NCI-H1694 (cell line): ENCODE measurements at places on chromosomes 3 and 15.

- DNase-seq, result no peak
Observed at GRCh38 chr3:193714523-193715137, 121.6 kb downstream of the OPA1 start.

- DNase-seq, result no peak
Observed at GRCh38 chr15:51071578-51071977, 23.1 kb downstream of the TNFAIP8L3 start.

DNA sequence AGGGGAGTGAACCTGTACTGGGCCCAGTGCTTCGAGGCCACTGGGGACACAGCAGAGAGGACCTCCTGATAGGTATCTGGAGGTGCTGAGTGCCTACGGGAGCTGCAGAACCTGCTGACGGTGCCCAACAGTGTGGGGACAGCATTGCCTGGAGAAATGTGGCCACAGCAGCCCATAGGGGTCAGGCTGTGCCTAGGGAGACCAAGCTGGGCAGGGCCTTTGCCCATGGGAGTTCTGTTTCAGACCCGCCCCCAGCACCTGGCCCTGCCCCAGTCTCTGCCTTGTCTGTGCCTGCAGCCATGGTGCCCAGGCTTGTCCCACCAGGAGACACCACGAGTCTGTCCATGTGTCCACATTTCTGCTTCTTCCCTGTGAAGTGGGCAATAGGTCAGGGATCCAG lies 15.3 kb upstream of the RPL32 start:
- no peak for DNase-seq

- no peak for DNase-seq
Observed at GRCh38 chr3:141578202-141578973, 91.6 kb downstream of the RASA2 start.

DNA sequence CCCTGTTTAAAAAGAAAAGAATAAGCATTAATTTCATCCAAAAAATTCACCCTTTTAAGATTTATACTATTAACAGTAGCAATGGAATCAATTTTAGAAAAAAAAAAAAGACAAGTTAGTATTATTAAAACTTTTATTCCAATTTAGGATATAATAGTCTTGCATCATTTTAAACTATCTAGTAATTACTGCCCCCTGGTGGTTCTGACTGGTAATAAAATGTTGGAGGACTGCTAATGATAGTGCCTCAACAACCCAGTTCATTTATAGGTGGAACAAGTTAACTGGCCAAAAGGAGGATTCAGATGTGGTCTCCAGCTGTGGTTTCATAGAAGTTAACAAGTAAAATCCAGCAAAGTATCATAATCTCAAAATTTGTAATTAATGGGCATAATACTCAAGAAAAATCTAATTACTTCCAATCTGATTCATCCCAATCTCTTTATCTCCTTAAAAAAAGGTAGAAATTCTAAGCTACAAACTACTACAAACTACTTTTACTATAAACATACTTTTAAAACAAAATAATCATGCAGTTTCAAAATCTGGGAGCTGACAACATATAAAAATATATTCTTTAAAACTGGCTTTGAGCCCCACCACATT lies 30.7 kb upstream of the WDR49 start:
- DNase-seq, result peak; percentile 60

GRCh38 chr15:29860872-29861271 lies 38.6 kb upstream of the TJP1 start:
- DNase-seq, result no peak

DNA sequence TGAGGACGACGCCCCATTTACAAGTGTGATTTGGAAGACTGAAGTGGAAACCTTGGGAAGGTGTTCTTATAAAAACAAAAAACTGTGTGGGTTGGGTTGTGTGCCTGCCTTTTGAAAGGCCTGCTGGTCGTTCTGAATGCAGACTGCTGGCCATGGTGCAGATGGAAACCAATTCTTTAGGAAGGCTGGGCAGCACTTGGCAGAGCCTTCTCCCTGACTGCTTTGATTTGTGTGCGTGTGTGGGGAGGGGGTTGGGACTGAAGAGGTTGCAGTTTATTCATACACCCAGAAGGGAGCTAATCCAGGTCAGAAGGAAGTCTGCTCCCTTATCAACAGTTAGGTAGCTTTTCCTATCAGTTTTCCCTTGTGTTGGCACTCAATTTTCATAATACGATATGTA lies 288.7 kb downstream of the SOX2 start:
- DNase-seq, result no peak

- DNase-seq, result no peak
Observed at GRCh38 chr3:52062505-52062904, 6.1 kb upstream of the DUSP7 start.

GRCh38 chr15:64653757-64654156 lies 121.6 kb downstream of the RBPMS2 start:
- peak; percentile 5 for DNase-seq

DNA sequence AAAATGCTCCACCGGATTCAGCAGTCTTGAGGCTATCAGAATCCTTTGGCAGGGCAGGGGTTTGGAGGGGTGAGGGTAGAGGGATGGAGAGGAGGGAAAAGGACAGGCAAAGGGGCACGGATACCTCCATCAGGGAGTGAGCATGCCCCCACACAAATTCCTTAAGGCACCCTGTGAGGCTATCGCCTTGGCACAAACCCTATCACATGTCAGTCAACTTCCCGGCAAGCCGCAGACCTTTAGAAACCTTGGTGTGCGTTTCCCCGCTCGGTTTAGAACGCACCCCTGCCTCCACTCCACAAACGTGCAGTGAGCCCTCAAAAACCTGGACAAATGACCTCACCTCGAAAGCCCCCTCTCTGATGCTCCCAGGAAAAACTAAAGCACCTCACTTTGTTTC lies 422 bp upstream of the SETMAR start:
- DNase-seq, result no peak

- DNase-seq, result no peak
Observed at GRCh38 chr3:70985572-70985971, 598.0 kb downstream of the FOXP1 start.

GRCh38 chr15:67824976-67825880 lies at the start of gene SKOR1:
Gene SKOR1, plus strand, starts transcription at chr15:67825509. Its CDS starts 94 bp downstream, at chr15:67825603.
- DNase-seq, result no peak
